ENCODE measurements at places on chromosomes 7 and 10.

GRCh38 chr7:100577507-100577906 is 3.8 kb upstream of the SAP25 start:
- DNase-seq, result no peak

GRCh38 chr10:121131426-121132265 is 280.5 kb downstream of the WDR11 start:
- DNase-seq, result no peak

DNA sequence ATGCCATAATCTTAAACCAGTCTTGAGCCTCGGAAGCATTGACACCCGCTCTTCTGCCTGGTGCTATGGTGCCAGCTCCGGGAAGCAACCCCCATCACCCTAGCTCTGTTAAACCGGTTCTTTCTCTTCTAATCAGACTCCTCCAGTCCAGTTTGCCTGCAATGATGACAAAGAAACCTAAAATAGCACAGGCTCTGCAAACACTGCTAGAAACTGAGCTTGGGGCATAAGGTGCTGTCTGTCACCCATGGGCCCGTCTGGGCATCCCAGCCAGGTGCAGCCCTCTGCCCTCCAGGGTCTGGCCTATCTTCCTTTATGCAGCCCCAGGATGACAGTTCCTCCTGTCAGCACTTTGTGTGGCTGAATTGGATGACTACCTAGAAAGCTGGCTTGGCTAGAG is 14.2 kb upstream of the CAMK2G start:
- DNase-seq, result no peak

- no peak for DNase-seq
Measured at GRCh38 chr10:44969854-44970253, 8.8 kb downstream of the DEPP1 start.

DNA sequence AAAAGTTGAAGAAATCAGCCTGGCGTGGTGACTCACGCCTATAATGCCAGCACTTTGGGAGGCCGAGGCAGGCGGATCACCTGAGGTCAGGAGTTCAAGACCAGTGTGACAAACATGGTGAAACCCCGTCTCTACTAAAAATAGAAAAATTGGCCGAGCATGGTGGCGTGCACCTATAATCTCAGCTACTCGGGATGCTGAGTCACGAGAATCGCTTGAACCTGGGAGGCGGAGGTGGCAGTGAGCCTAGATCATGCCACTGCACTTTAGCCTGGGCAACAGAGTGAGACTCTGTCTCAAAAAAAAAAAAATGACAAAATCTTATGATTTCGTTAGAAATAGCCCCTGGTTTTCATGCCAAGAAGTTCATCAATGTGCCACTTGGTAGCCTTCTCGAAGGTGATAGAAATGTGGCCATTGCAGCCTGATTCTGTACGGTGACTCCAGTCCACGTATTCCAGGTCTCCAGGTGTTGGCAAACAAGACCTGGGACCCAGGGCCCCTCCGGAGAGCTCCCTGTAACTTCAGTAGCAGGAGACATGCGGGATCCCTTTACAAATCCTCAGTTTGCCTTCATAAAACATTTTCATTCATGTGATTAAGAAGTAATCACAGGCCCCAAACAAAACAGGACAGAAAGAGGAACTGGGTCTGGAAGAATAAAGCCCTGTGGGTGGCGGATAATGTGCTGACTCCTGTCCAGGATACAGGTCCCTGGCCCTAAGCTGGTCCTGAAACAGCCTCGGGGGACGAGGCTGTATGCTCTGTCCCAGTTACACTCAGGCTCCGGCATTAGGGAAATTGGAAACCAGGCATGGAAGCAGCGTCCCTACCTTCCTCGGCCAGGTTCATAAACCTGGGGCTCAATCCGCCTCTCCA is 207.3 kb upstream of the SH2B2 start:
- DNase-seq, result no peak

DNA sequence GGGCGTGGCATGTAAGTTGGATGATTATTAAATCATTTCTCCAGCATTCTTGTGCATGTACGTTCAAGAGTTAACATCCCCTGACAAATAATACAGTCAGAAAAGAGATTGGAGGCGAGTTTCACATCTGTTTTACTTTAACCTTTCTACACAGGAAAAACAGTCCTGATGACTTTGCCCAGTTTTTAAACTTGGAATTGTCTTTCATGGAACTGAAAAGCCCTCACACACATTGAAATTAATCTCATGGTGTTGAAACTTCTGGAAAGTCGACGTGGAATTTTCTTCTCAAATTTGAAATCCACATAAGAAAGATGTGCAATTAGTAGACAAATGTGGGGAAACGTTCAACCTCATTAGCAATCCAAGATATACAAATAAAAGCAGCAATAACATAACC is 31.2 kb upstream of the ZNF438 start:
- no peak for DNase-seq

DNA sequence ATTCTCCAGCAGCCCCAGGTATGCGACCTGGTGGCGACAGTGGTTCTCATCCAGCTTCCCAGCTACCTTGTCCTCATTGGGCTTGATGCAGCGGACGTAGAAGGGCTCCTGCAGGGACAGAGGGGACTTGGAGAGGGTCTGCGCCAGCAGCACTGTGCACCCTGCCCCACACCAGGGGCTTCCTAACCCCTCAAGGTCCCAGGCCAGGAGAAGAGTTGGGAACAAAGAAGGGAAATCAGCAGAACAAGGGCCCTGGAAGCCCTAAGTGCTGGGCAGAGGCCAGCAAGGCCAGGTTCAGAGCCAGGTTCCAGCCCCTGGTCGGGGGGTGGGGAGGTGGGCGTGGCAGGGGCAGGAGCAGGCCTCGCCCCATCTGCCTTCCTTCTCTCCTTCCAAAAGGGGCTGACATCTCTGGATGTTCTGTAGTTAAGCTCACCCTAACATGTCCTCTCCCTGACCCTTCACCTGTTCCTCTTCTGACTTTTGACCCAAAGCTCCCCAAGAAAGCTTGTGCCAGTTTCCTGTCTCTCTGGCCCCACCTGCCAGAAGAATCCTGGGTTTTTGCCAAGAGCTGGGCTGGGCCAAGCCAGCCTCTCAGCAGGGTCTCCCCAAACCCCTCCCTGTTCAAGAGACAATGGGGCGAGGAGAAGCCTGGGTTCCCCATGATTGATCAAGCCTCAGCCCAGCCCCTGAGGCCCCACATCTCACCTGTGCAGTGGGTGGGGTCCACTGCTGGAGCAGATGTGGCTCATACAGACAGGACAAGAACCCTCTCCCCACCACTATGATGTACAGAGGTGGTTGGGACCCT is 11.9 kb downstream of the MYO1G start:
- DNase-seq, result no peak

DNA sequence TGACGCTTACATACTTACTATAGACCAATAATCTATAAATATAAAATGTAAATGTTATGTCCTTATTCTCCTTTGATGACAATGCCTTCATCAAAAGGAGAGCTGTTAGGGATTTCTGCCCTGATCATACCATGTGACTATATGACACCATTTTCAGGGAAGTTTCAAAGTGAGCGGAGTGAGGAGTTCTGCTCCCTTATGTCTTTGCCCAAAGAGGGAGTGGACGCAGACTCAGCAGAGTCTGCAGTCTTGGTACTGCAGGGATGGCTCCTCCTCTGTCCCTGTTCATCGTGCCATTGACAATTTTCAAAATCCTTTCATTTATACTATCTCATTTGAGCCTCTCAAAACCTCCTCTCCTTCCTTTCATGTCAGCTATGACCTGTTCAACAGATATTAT is 27.9 kb downstream of the HYAL4 start:
- DNase-seq, result no peak

DNA sequence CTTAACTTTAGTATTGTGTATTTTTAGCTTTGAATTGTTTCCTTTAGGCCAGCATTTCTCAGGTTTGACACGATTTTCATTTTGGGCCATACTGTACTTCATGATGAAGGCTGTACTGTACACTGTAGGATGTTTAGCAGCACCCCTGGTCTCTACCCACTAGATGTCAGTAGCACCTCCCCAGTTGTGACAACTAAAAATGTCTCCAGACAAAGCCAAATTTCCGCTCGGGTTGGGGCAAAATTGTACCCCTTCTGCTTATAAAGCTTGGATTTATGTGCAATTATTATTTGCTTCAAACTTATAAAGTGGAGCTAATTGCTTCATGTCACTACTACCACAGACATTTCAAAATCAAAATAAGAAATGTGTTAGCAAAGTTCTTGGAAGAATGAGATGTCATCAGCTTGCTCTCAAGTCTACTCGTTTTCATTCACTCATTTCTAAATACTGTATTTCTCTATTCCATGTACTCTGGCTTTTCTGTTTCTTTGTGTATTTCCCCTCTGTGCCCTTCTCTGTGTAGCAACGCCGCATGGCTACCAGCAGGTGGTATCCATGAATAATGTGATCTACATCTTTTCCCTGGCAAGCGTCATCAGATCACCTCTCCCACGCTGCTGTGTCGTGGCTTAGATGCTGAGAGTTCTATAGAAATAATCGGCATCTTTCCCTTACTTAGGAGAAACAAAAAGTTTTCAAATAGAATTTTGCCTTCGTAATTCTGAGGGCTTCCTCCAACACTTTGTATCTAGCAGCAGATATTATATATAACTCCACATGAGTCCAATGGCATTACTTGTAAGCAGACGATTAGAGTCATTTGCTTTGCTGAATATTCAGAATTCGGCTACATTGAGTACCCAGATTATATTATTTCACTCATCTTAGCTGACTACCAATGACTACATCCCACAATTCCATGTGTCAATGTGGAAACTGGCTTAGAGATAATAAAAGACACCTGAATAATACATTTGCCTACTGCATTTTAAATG is 47.8 kb upstream of the CALCR start:
- DNase-seq, result no peak

DNA sequence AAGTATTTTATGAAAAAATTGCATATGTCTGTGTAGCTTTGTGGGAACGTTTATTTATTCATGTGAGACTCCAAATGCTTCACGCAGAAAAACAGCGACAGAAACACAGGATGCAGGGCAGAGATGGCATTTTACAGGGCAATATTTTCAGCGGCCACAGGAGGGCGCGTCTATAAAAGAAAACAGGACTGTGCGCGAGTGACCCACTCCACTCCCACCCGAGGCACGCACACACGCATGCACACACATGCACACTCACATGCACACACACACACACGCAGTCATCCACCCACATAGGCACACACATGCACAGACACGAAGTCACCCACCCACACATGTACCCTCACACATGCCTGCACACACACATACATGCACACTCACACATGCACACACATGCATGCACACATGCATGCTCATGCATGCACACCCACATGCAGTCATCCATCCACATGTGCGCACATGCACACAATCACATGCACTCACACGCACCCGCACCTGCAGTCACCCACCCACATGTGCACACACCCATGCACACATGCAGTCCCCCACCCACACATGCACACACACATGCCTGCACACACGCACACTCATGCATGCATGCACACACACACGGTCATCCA is 96.3 kb downstream of the DNAJB6 start:
- no peak for DNase-seq

DNA sequence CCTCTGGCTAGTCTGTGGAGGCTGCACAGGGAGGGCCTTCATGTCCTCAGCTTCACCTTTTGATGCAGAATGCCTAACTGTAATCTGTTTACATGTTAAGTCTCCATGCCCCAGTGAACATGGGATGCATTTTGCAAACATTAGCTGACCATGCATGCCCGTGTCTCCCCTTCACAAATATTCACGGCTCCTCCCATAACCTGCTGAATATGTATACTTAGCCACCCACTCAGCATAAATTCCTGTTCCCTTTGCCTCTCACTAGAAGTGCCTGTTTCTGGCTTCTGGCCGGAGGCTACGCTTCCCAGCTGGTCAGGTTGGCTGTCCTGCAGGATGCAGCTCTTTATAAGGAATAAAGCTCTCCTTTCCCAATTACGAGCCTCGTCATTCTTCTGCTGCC is 552.7 kb downstream of the DNAJB6 start:
- DNase-seq, result no peak

GRCh38 chr10:11685787-11686218 is 56.4 kb upstream of the ECHDC3 start:
- no peak for DNase-seq

- DNase-seq, result no peak
Measured at GRCh38 chr10:81215498-81215897, 659.5 kb upstream of the NRG3 start.

DNA sequence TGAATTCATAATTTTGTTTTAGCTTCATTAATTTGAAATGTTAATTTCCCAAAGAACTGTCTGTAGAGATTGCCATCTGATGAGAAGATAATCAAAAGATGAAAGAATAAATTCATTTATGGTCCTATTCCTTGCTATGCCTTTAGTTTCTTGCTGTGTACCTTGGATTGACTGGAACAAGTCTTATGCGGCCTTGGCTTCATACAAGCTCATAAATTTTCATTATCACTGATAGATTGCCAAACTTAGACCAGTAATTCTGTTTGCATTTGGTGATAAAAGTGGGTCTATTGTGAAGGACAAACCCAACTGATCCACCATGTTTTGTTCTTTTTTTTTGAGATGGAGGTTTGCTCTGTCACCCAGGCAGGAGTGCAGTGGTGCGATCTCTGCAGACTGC is 48.2 kb downstream of the ARID5B start:
- no peak for DNase-seq

DNA sequence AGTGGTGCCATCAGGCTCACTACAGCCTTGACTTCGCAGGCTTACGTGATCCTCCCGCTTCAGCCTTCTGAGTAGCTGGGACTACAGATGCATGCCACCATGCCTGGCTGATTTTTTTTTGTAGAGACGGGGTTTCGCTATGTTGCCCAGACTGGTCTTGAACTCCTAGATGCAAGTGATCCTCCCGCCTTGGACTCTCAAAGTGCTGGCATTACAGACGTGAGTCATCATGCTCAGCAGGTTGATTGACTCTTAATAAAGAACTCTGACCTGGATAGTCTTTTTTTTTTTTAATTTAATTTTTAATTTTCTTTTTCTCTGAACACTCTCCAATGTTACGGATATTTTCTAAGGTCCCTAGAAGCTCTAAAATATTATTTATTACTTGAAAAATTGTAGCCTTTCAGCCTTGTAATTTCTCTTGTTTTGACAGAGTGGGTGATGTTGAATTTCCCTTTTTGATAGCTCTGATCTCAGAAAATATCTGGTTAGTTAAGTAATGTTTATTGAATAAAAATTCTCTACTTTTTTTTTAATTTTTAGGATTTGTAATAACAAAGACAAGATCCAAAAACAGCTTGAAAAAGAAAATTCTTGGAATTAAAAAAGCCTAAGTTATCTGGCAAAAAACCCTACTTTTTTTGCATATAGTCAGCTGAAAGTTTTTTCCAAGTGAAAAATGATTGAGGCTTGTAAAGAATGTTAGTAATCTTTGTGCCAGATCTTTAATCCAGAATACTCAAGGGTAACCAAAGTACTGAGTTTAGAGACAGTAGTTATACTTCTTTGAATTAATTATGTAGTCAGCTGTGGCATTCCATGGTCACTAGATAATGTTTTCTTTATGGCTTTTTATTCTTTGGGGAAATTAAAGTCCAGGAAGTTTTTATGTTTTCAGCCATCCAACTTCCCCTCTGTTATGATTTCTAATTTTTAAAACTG is 26.7 kb downstream of the TBC1D12 start:
- DNase-seq, result no peak
